Mesenchymal stem cell (in vitro differentiated cells and primary cell): ENCODE measurements at places on chromosomes 7 and 10.

- peak; percentile 44 for DNase-seq
Measured at GRCh38 chr7:6444516-6445269, 3.1 kb downstream of the DAGLB start.

DNA sequence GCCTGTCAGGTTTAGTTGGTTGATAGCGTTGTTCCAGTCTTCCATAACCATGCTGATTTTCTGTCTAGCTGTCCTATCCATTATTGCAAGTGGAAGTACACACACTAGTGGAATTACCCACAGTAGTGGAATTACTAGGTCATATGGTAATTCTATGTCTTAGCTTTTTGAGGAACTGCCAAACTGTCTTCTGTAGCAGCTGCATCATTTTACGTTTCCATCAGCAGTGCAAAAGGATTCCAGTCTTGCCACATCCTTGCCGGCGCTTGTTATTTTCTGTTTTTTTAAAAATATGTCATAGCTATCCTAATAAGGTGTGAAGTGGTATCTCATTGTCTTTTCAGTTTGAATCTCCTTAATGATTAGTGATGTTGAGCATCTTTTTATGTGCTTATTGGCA lies 17.2 kb upstream of the RHBDD2 start:
- DNase-seq: peak; percentile 54

DNA sequence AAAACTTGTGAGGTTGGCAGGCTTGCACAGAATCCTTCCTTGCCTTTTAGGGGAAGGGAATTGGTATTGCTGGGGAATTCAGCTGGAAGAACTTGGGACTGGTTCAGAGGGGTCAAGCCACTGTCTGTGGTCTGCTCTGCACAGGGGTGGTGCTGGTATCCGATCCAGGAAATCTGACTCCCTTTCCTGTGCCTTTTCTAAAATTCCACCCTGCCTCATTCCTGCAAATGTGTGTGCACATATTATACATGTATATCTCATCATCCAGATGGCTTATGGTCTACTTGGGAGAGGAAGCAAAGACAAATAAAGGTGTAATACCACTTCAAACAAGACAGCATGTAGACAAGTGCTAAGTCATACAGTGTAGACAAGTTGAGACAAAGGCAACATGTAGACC lies 14.3 kb downstream of the UBTD1 start:
- DNase-seq: no peak

GRCh38 chr7:3056234-3057065 lies 12.8 kb upstream of the CARD11 start:
- DNase-seq: no peak

DNA sequence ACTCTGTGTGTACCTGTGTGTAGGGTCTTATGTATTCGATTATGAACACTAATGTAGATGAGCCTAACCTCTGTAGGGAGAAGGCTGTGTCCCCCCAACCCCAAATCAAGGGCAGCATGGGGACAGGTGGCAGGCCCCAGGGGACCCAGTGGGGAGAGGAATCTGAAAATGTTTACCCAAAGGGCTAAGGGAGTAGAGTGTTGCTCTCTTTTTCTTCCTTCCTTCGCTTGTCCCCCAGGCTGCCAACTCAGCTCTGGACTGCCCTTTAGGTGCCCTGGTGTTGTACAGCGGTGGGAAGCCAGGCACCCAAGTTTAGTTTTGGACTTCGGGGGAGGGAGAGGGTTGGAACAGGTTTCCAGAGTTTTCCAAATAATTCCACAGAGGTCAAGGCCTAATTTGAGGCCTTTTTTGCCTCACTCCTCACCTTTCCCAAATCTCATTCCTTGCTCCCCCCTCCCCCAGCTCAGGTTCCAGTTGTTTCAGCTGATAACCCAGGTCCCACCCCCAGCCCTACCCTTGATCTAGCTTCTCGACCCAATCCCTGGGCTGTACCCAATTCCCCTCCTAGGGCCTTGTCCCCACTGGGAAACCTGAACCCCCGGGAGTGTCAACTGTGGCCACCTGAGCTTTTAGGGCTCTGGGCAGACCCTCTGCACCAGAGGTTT lies 9.1 kb upstream of the PAX2 start:
- DNase-seq: no peak

- peak; percentile 90 for DNase-seq
Measured at GRCh38 chr7:43584195-43584586, 1.3 kb downstream of the STK17A start.

DNA sequence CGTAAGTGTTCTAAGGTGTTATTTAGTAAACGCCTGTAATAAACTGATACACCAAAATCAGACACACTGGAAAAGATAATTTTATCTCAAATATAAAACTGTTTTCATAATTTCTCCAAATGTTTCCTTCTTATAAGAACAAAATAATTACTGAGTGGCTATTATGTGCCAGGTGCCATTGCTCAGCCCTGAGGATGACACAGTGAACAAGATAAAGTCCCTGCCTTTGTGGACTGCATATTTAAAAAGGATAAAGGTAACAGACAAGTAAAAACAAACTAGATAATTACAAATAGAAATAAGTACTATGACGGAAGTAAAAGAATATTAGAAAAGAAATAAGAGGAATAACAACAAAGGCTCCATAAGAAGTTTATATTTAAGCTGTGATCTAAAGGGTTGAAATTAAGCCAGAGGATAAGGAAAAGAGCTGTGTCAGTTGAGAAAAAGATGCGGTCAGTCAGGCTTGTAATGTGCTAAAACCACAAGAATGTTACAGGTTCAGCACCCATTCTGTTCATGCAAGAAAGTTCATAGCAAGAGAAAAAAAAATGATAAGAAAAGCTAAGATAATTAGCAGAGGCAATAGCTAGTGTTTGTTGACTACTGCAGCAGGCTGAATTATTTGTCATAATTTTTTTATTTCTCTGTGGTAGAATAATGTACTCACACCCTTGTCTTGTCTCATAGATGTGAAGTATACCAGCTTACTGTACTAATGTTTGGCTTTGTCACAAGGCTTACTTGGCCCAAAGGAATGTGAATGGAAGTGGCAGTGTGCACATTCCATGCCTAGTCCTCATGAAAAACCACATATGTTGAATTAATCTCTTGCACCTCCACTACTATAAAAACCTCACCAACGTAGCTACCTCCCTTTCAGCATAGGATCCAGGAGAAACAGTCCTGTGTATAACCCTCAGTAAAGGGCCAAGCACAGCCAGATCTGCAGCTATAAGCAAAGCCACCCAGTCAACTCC lies 75.1 kb downstream of the CRPPA start:
- DNase-seq: peak; percentile 70

DNA sequence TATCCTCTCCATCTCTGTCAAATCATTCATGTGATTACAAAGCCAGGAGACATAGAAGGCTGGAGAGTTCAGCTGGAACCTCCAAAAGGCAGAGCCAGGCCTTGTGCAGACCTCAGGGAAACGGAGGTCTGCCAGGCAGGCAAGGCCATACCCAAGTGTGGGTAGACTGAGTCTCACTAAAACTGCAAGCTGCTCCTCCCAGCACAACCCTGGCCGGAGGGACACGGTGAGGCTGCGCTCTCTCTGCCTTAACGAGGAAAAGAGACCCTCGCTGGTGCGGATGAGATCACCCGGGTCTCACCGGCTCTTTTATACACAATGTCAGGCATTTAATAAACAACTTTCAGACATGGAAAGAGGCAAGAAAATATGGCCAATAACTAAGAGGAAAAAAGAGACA lies 66.1 kb upstream of the INPP5A start:
- no peak for DNase-seq

- no peak for DNase-seq
Measured at GRCh38 chr7:65974876-65975275, 7.1 kb downstream of the GUSB start.

- no peak for DNase-seq
Measured at GRCh38 chr7:24817339-24817738, 60.1 kb upstream of the GSDME start.

DNA sequence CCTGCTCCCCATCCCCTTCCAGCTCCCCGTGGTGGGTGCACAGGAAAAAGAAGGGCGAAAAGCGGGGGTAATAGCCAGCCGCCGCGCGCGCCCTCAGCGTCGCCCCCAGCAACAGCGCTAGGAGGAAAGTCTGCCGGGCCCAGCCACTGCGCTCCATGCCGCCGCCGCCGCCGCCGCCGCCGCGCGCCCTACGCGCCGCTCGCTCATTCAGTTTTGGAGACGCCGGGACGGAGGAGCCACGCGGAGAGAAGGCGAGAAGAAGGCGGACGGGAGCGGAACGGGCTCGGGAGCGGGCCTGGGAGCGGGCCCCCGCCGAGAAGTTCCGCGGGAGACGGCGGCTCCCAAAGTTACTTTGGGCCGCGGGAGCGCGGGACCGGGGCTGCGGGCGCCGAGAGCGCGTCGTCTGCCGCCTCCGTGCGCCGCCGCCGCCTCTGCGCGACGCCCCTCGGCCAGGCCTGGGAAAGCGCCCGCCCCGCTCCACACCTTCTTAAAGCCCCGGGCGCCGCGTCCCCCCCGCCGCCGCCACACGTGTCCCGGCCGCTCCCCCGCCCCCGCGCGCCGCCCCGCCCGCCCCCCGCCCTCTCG lies at the start of gene RELN:
TSS of gene RELN (minus strand) at position 459 of the 585 bp plus-strand sequence. CDS start at position 157, 302 bp downstream.
- DNase-seq: peak; percentile 19
